ENCODE measurements at places on chromosomes 5 and 9.

GRCh38 chr5:91244380-91245073 lies 138.6 kb downstream of the ARRDC3 start:
- no peak for DNase-seq

DNA sequence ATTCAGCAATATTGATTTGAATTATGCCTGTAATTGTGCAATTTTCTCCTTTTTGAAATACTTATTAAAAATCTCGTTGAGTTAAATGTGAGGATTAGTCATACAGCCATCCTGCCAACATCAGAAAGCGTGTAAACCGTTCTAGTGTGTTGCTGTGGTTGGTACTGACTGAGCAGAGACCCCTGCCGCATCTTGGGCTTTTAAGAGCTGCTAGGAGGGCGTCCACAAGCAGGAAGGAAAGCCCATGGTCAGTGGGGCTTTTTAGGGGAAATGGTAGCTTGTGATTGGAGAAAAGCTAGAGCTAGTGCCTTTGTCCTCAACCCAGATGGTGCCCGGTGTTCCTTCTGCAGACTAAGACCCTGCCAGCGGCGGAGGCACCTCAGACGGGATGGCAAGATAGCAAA lies 1.3 kb downstream of the SDHA start:
- DNase-seq: no peak

GRCh38 chr9:122113574-122113973 lies 20.5 kb upstream of the TTLL11 start:
- DNase-seq: no peak

- DNase-seq: no peak
Measured at GRCh38 chr9:75878488-75878860, 12.0 kb upstream of the PCSK5 start.

DNA sequence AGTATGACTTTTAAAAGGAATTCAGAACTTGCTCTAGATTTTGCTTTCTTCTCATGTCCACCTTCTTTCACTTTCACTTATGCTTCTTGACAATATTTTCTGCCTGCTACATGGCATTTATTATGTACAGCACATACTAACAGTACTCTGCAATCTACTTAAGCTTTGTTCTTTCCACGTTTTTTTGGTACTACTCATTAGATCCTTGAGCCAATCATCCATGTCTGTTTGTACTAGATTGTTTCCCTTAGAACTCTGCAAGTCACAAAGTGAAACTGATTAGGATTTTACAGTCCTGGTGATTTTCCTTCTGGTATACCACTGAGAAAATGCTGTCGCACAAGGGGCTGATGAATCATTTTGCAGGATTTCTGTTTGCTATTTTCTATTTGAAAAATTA lies 78.3 kb downstream of the PARP8 start:
- no peak for DNase-seq

DNA sequence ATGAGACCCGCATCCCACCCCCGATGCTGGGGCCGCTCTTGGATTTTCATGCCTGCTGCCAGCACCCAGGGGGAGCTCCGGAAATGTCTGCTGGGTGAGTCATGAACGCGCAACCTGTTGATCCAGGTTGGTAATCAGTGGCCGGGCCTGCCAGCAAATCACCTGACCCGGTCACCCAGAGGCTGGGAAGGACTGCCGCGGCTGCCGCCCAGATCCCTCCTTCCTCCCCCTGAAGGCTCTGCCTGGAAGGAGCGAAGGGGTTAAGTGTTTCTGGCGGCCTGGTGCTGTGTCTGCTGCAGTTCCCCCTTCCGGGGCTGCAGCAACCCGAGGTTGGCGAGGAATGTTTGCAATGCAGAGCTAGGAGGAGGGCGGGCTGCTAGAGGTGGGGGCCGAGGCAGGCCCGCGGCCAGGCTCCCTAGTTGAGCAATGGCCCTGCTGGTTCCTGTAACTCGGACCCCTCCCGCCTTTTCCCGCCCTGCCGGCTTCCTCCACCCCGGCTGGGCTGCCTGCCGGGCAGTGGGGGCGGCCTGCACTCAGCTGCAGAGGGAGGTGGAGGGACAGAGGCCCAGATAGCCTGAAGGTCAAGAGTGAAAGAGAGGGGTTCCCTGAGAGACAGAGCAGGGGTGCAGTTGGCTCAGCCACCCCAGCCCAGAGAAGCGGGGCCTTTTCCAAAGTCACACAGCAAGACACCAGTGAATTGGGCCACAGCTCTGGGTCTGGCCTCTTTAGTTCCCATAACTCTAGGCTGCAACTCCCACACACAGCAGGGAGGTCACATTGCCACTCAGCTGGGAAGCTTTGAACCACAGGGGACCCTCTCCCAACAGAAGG lies 156.3 kb upstream of the IER5L start:
- no peak for DNase-seq

DNA sequence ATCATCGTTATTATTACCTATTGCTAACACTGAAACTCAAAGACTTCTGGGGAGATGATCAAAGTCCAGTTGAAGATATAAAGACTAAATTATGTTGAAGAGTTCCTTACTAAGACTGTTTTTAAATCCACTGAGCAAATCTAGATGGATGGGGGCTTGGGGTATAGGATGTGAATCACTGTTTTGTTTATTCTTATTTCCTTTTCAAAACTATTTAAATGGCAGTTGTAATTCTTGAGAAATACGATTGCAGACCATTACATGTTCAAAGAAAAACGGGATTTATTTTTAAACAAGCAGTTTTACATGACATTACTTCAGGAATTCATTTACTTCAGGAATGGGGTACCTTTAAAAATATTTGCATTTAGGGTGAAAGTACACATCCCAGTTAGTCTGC lies 4.3 kb downstream of the RASGRF2 start:
- no peak for DNase-seq

DNA sequence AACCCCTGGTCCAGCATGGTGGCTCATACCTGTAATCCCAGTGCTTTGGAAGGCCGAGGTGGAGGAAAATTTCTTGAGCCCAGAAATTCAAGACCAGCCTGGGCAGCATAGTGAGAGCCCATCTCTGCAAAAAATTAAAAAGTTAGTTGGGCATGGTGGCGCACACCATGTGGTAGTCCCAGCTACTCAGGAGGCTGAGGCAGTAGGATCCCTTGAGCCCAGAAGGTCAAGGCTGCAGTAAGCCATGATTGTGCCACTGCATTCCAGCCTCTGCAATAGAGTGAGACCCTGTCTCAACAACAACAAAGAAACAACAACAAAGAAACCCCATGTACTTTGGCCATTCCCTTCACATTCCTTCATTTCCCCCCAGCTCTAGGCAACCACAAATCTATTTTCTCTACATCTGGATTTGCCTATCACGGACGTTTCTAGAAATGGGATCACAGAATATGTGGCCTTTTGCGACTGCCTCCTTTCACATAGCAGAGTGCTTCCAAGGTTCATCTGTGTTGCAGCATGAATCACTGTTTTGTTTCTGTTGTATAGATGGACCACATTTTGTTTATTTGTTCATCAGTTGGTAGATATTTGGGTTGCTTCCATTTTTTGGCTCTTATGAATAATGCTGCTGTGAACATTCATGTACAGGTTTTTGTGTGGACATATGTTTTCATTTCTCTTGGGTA lies 17.9 kb downstream of the MIGA2 start:
- DNase-seq: no peak

DNA sequence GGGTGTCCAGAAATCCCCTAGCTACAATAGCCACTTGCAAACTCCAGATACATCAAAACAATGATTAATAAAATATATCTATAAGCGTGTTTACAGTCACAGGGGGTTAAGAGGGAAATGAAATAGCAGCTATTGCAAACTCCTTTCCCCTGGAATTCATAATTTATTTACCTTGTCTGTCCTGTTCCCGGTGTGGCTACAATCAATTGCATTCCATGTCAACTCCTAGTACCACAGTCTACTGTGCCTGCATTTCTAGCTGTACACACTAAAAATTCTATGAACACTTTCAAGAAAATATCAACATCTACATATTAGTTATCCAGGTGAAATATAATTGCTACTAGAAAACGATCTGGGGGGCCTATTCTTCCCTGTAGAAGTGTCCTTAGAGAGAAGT lies 217.6 kb downstream of the ELAVL2 start:
- no peak for DNase-seq

DNA sequence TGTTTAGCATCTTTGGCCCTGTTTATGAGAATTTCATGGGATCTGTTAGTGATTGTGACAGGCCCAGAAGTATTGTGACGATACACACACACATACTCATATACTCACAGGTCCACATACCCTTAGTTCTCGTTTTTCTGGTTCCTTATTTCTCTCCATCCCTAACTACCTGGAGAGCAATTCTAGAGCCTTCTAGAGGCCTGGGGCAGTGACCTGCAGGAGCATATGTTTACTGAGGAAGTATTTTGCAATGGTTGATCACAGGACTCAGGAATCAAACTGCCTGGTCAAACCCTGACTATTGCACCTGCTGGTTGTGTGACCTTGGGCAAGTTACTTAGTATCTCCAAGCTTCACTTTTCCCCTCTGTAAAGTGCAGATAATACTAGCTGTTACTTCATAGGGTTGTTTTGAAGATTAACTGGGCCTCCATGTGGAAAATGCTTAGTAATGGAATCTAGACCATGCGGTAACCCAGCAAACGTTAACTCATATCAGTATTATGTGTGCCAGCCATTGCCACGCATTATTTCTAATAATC lies 8.7 kb downstream of the PAPPA start:
- DNase-seq: no peak

DNA sequence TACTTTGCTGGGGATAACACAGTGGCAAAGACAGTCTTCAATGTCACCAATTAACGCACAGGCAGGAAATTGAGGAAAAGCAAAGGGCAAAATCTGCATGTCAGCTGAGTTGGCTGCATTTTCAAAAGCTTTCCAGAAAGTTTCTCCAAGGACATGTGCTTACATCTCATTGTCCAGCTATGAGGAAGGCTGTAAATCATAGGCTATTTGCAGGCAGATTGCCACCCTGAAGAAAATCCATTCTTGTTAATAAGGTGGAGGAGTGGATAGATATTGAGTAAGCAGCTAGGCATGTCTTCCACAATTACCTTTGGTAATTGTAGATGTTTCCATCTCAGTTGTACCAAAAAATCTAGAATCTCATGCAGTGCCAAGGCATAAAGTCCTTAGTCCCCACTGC lies 278.0 kb upstream of the NUDT12 start:
- no peak for DNase-seq

DNA sequence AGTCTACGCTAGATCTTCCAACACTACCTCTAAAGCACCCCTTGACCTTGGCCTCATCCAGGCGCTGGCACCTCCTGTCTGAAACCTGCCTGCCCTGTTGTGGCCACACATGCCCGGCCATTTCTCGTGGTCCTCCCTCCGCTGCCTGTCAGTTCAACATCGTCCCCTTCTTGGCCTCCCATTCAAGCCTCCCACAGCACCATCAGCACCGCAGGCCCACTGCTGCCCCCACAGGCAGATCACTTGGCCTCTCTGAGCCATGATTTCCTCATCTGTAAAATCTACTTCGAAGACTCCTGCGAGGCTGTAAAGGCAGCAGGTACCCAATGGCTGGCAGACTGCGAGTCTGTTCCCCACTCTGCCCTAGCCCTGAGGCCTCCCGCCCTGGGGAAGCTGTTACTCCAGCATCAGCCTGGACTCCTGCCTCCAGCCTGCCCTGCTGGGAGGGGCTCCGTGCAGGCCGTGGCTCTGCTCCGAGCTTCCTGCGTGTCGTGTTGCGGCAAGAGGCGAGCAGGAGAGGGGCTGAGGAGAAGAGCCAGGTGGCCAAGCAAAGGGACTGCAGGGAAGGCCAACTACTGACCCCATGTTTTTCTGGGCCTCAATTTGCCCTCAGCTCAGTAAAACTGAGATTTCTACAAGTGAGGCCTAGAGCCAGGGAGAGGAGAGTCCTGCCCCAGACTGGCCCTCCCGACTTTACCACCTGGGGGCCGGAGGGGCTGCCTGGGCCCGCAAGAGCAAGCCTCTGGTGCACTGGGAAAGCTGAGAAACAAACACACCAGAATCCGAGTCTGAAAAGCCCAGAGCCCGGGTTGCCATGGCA lies 70.5 kb upstream of the LRRTM2 start:
- DNase-seq: no peak

DNA sequence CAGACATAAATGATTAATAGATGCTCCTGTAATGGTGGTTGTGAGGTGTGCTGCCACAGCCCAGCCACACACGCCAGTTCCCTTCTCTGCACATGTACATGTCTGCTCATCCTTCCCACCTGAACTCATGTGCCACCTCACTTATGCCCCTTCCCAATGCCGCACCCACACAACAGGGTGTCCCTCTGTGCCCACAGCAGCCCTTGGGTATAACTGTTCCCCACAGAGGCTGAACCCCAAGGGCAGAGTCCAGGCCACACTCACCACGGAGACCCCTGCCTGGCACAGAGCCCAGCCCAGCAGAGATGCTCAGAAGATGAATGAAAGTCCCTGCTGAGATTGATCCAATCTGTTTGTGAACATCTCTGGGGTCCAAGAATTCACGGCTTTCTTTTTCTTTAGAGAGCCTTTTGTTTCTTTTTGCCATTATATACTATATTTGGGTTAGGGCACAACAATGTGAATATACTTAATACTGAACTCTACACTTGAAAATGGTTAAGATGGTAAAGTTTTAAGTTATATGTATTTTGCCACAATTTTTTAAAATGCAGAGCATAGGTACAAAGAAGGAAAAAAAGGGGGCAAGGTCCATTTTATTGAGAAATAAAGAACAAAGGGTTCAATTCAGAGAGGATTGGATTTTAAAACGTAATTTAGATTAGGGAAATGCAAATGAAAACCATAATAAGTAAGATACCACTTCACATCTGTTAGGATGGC lies 29.6 kb downstream of the IRF1 start:
- no peak for DNase-seq

- no peak for DNase-seq
Measured at GRCh38 chr9:96618209-96619123, 1.2 kb downstream of the CDC14B start.

DNA sequence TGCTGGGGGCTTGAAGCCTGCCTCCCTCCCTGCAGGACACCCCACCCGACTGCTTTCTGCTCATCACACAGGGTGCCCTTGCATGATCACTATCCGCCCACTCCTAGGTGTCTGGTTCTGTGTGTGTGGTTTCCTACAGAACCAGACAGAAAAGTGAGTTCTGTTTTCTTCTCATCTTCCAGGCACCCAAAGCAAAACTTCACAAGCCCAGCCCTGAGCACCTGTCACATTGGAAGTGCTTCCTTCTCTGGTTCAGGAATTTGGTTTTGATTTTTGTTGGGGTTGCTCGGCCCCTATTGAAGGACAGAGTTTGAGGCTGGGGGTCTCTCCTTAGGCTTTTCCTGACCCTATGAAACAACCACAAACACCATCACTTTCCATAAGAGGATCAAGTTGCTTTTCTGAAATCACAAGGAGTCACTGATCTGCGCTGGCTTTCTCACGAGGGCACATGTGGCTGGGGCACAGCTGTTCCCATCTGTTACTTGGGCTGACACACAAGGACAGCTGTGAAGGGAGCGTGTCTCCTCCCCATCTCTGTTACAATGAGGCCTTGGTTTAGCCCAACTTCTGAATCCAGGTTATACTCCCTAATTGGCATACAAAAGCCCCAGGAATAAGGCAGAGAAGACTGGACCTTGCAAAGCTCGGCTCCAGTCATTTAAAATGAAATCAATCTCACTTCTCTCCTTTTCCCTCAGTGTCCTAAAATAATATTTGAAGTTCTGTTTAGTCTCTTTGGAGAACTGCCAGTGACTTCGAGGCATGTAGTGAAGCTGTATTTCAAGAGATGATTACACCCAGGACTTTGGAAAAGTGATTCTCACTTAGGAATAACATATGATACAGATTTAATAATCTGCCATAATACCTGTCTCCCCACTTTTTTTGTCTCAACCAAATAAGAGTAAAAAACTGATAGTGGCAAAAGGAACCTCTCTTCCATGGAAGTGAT lies 213.1 kb upstream of the GAS1 start:
- no peak for DNase-seq

All from activated naive CD4-positive, alpha-beta T cell (primary cell).